ENCODE measurements at places on chromosomes 5 and 9.

- peak; percentile 46 for DNase-seq
These were observed 476.8 kb upstream of the CYLC2 start for GRCh38 chr9:102518324-102518723.

- DNase-seq: no peak
These were observed 88.6 kb downstream of the SLC44A1 start for GRCh38 chr9:105333076-105333475.

- DNase-seq: no peak
These were observed 56.7 kb upstream of the SLC25A51 start for GRCh38 chr9:37960631-37961030.

DNA sequence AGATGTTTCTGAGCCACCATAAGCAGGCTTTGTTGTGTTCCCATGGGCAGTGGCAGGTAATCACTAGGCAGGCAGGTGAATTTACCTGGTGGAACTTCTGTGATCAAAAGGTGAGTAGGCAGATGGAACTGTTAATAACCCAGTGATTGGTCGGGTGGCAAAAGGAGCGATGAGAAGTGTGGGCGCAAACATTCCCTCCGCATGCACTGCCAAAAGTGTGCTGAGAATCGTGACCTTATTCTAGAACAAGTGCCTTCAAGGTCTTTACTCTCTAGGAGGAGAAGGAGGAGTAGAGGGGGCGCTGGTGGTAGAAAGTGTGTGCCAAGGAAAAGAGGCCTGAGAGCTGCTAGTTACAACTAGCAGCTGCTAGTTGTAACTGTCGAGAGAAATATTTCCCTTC lies 3.3 kb downstream of the OTULINL start:
- DNase-seq: peak; percentile 33

GRCh38 chr5:173928871-173929574 lies 40.9 kb downstream of the CPEB4 start:
- DNase-seq: no peak

DNA sequence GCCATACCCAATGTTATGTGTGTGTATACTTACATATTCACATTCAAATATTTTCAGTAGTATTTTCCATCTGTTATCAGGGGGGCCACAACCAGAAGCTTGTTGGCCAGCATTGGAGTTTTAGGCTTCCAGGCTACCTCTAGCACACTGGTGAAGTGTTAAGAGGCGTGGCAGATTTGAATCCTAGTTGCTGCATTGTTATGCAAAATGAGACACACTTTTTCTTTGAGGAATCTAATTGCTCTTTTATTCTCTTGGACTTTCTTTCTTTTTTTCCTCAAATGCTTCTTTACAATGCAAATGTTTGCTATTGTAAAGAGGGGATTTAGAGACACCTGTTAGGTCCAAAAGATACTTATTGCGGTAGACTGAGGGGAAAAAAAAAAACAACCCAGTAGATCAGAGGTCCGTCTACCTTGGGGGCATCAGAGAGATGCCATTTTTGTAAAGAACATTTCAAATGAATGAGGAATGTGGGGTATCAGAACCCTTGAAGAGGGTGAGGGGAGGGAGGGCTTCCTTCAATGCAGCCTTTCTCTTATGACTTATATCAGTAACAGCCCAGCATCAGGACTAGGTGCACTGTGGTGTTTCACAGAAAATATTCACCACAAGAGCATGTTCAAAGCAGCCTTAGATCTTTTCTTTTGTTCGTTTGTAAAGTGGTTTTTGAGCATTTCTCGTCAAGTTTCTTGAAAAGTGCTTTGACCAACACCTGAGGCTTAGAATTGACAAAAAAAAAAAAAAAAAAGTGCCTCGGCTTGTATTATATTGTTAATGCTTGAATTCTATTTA lies 3.8 kb downstream of the SMARCA2 start:
- no peak for DNase-seq

DNA sequence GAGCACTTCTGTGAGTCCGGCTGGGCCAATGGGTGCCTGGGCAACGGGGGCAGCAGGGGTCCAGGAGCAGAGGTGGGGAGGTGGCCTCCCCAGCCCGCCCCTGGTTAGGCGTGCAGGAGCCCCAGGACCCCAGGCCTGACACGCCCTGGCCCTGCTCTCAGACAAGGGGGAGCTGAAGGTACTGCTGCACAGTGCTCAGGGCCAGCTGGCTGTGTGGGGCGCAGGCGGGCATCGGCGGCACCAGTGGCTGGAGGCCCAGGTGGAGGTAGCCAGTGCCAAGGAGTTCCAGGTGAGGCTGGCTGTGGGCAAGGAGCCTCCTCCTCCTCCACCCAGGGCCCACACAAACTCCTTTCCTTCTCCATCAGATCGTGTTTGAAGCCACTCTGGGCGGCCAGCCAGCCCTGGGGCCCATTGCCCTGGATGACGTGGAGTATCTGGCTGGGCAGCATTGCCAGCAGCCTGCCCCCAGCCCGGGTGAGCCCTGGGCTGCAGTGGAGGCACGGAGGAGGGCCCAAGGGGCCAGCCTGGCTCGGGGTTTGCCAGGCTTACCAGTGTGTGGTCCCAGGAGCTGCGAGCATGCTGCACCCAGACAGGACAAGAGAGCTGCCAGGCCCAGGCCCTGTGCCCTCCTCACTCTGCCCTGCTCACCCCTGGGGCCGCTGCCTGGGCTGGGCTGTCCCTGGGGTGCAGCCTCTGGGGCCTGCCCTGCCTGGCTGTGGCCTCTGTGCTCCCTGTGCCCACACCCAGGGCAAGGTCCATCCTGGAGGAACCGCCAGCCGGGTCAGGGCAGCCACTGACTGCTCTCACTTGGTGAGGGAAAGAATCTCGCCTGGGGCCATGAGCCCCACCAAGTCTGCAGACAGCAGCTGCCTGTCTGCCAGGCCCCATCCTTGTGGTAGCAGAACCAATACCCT lies 7.0 kb downstream of the MAMDC4 start:
- no peak for DNase-seq

GRCh38 chr5:142608081-142608480 lies 77.8 kb downstream of the FGF1 start:
- no peak for DNase-seq

DNA sequence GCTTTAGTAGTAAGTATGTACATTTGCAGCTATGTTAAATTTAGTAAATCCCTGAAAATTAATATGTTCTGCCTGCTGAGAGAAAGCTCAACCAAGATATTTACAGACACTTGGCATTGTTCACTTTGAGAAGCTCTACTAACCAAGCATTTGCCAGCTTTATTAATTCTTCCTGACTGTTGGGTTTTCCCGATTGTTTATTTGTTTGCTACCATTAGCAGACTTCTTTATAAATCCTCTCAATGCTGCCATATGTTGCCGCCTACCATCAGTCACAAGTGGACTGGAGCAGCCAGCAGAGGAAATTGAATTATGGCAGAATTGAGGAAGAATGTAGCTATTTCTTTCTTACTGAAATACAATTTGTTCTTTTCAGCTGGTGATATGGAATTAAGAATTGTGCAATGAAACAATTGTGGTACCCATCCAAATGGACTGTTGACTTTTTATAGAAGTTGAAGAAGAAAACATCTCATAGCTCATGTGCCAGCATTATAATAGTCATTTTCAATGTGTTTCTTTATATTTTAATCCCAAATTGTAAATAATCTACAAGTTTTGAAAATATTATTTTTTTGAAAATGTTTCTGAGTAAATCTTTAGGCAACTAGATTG lies 588.7 kb upstream of the CDH6 start:
- DNase-seq: peak; percentile 43

DNA sequence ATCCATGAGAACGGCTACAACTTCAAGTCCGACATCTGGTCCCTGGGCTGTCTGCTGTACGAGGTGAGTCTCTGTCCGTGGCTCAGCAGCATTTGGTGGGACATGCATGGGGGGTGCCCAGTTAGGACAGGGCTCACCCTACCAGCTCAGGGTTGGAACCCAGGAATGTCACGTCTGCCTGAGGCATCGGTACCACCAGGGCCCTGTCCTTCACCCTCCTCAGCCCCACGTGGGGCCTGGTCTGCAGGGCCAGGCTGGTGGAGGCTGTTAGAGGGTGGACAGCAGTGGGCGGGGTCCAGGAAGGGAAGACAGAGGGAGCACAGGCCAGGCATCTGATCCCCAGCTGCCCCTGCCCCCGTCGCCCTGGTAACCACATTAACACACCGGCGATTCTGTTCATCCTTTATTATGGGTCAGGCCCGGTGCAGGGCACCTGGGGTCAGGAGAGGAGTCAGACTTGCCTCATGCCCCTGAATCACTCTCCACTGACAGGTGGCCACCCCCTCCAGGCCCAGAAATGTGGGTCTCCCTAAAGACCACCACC lies 75.6 kb downstream of the PSMB7 start:
- DNase-seq: no peak

DNA sequence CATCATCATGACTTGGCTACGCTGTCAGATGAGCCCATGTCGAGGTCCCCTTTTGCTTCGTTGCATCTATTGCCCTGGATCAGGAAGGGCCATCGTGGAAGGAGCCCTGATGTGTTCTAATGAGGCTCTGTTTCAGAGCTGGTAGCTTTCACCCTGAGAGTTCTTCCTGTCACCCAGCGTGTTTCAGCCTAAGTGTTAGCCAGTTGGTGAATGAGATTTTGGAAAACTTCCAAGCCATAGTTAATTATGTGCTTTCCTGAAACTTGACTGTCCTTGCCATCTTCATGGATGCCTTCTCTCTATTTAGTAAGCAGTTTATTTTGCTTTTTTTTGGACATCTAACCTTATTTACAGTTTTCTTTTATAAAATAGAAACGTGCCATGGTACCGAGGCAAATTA lies 1695.4 kb upstream of the WWC1 start:
- no peak for DNase-seq

- no peak for DNase-seq
These were observed 336.8 kb downstream of the GLIS3 start for GRCh38 chr9:3962971-3963642.

GRCh38 chr5:40485021-40485998 lies 194.4 kb upstream of the PTGER4 start:
- no peak for DNase-seq

DNA sequence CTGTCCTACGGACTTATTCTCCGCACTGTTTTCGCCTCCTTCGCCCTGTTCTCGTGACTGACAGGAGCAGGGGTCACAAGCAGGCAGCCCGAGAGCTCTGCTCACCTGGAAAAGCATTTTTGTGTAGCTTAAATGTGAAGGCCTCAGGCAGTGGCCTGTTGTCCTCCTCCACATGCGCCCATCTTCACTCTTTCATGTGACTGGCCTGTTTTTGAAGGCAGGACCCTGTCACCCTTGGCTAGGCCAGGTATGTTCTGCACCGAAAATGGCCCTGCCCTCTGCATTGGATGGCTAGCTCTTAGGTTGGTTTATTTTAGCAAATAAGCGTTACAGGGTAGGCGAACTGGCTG lies 614 bp upstream of the CPLANE1 start:
- DNase-seq: no peak

DNA sequence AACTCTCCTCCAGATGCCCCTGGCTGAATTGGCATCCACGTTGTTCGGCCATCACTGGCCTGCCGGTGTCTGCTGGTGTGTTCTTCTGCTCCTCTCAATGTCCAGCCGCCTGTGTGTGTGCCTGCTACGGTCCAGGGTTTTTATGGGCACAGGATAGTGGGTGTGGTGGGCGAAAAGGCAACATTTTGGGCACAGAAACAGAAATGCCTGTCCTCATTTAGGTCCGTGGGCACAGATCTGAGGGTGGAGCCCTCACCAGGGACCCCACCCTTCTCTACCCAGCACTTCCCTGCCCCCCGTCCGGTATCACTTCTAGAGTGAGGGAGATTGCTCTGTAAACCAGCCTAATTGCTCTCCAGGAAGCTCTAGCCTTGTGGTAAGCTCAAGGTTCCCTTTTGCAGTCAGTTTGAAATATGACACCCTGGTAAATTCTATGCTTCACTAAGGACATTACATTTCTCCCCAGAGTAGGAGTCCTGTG lies 410.1 kb downstream of the MAT2B start:
- no peak for DNase-seq

- DNase-seq: no peak
These were observed 3.7 kb upstream of the DOLPP1 start for GRCh38 chr9:129077236-129077635.

GRCh38 chr5:93311881-93312280 lies 269.1 kb downstream of the NR2F1-AS1 start:
- no peak for DNase-seq

DNA sequence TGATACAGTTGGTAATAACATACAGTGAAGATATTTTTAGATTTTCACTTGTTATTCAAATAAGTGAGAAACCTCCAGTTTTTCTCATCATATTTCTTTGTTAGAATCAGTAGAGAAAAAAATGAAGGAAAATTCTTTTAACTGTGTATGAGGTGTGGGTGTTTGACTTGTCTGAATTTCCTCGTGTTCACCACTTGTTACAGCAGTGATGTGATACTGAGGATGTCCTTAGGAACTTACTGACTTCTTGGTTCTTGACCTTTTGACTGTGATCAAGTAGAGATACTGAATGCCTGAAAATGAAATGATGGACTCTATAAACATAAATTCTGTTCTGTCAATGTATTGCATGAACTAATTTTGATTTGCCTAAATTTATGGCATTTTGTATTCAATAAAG lies 10.7 kb downstream of the PBX3 start:
- no peak for DNase-seq

GRCh38 chr9:92292338-92293074 lies 991 bp downstream of the IARS1 start:
- DNase-seq: no peak

GRCh38 chr5:133489632-133490031 lies 122.7 kb downstream of the FSTL4 start:
- DNase-seq: peak; percentile 55

GRCh38 chr5:27252911-27253310 lies 214.5 kb upstream of the CDH9 start:
- no peak for DNase-seq

DNA sequence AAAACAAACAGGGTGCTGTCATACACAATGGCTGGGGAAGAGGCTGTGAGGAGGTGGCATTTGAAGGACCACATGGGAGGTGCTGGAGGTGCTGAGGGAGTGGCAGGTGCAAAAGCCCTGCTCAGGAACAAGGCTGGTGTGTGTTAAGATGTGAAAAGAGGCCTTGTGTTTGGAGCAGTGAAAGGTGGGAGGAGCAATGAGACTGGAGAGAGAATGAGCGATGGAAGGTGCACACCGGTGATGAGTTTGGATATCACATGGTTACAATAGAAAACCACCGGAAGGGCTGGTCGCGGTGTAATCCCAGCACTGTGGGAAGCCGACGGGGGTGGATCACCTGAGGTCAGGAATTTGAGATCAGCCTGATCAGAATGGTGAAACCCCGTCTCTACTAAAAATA lies 9.2 kb upstream of the FIBCD1 start:
- peak; percentile 86 for DNase-seq

DNA sequence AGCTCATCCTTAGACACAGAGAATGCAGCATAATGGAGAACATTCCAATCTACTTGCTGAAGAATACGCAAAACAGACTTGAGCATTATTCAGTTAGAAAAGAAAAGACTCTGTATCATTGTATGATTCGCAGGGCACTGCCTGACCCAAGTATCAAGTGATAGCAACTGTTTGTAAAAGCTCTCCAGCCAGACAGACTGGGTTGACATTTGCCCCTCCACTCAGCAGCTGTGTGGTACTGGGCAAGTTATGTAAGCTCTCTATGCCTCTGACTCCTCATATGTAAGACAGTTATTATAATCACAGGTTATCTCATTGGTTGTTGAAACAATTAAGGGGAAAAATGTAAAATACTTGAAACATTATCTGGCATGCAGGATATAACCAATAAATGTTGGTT lies 505.0 kb downstream of the ELAVL2 start:
- DNase-seq: no peak

GRCh38 chr9:93809204-93809940 lies 145.8 kb downstream of the BARX1 start:
- DNase-seq: no peak

- no peak for DNase-seq
These were observed 187.6 kb upstream of the DMRT1 start for GRCh38 chr9:653856-654387.

GRCh38 chr5:175275097-175275496 lies 168.9 kb downstream of the DRD1 start:
- no peak for DNase-seq

Measured in NCI-H510A treated with DMSO at 0.1 percent for 48 hours (cell line).